ENCODE measurements at places on chromosomes 2 and 18.

DNA sequence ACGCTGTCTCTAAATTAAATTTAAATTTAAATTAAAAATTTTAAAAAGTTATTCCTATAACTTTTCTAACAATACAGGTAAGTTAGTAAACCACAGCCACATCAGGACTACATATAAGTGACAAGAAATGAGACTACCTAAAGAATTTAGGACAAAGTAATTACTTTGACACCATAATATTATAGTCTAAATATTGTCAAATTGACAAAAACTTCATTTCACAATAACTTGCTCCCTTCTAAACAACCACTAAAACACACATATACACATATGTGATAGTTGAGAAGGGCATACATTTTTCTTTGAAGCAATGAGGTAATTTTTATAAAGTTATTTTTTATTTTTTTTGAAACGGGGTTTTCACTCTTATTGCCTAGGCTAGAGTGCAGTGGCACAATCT lies 31.6 kb downstream of the FAM161A start:
- DNase-seq = no peak

GRCh38 chr2:20611077-20611843 lies 39.6 kb downstream of the HS1BP3 start:
- DNase-seq = no peak

- DNase-seq = no peak
These were observed 156.8 kb downstream of the TMEM200C start for GRCh38 chr18:5738526-5738925.

DNA sequence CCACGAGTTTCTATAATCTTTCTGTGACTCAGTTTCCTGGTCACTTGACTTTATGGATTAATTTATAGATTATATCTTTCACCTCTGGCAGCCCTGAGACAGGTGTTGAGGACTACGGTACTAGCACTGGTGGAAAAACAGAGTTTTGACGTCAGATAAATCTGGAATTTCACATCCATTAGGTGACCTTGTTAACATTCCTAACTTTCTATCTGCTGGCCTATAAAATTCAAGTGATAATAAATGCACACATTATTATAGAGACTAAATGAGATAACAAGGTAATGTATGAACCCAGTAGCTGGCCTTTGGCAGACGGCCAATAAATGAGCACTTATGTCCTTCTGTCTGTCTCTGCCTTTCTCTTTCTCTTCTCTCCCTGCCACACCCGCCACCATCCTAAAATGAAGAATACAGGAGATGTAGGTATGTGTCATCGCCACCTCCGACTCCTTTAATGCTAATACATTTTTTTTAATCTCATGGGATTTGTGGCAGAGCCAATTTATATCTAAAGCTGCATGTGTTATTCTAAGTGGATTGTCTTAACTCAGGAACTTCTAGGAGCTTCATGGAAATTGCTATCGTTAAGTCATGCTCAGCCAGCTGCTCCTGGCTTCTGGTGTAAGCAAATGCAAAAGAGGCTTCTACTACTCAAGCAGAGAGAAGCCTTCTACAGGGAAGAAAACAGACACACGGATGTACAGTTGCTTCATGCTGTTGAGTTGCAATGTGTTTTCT lies 2.3 kb downstream of the TM4SF20 start:
- no peak for DNase-seq

DNA sequence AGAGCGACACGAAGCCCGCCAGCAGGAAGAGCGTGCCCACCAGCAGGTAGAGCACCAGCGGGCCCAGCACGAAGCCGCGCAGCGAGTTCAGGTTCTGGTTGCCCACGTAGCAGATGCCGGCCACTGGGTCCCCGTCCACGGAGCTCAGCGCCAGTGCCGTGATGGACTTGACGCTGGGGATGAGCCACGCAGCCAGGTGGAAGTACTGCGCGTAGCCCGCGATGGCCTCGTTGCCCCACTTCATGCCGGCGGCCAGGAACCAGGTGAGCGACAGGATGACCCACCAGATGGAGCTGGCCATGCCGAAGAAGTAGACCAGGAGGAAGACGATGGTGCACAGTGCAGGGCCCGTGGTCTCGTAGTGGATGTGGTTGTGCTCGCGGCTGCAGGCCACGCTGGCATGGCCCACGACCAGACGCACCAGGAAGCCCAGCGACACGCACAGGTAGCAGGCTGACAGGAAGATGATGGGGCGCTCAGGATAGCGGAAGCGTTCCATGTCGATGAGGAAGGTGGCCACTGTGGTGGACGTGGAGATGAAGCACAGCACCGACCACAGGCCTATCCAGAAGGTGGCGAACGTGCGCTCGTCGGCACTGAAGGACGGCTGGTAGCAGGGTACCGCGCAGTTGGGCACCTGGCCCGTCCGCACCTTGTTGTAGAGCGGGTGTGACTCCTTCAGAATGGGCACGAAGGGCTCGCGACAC lies 2.1 kb downstream of the FZD5 start:
- DNase-seq = no peak

- no peak for DNase-seq
These were observed 16.9 kb downstream of the IMPA2 start for GRCh38 chr18:11998193-11998592.

- no peak for DNase-seq
These were observed 191.9 kb upstream of the CTAGE1 start for GRCh38 chr18:22609642-22610041.

DNA sequence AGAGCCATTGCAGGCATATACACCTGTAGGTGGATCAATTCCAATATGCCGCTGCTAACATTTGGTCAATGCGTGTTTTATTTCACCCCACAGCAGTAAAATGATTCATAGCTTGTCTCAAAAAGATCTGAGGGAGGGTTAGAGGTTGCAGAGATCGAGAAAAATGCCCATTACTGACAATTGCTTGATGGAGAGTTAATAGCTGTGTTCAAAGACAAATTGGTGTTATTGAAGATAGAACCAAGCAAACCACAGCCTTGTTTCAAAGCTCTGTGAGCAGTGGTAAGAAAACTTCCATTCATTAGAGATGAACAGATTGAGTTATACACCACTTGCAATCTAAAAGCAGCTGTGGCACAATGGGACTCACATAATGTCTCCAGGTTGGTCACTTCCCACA lies 95.4 kb downstream of the KCNE4 start:
- DNase-seq = no peak

- no peak for DNase-seq
These were observed 666.8 kb downstream of the ARHGAP15 start for GRCh38 chr2:143796051-143796450.

DNA sequence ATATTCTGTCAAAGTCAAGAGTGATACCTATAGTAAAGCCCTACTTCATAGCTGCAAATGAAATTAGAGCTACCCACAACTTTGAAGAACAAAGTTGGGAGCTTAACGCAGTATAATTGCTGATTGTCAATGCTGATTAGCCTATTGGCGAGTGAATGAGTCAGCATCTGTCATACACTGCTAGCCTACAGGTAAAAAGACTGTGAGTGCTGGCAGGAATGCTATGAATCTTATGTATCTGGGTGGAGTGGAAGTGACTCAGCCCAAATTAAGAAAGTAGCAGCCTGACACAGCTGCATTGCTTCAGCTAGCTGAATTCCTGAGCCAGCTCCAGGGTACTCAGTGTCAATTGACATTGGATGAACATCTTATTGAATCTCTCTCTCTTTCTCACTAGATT lies 179.4 kb upstream of the DCC start:
- no peak for DNase-seq

DNA sequence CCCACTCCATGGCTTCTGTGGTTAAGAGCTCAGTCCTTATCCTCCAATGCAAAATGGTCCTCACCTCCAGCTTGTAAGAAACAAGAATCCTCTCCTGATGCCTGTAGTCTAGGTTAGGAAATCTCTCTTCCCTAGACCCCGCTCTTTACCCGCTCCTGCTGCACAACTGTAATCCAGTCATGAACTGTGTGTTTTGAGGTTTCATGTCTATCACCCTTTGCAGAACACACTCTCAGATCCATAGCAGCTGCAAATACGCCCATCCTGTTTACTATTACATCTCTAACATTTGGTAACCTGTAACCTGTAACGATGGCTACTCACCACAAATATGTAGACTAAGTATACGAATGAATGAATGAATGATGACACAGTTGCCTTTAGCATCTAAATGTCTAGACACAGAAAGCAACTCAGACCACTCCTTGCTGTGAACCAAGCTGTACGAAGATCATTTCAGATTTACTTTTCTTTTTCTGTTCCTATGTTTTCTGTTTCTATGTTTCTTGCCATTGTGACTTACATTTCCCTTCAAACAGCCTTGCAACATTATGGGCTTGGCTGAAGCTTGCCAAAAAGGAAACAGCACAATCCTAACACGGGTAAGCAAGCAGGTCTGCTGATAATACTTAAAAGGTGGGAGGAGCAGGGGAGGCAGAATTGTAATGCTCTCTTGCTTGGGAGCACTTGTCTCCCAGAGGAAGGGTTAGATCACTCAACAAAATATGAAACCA lies 53.7 kb downstream of the EPHA4 start:
- DNase-seq = no peak

DNA sequence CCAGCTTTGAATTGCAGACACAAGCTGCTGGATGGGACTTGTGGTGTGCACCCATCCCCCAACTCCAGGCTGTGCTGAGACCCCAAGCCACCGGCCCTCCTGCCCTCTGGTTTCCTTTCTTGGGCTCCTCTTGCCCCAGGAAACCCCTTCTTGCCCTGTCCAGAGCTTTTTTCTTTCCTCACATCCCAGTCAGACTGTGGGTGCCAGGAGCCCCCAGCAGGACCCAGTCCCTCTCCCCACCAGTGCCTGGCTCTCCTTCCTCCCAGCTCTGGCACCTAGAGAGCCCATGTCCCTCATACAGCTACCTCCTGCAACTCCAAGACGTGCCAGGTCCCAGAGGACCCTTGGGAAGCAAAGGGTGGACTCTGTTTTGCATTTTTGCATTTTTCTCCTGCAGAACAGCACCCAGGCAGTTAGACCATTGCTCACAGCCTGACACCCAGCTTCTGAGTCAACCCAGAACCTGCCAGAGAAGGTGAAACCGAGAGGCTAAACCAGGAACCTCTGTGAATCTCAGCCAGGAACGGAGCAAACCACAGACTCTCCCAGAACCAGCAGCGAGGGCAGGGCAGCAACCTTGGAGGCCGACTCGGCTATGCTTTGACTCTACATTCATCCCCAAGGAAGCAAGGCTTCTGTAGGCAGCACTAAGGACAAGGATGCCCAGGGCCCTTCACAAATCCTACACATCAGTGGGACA lies 221.1 kb downstream of the ANAPC1 start:
- DNase-seq = no peak

DNA sequence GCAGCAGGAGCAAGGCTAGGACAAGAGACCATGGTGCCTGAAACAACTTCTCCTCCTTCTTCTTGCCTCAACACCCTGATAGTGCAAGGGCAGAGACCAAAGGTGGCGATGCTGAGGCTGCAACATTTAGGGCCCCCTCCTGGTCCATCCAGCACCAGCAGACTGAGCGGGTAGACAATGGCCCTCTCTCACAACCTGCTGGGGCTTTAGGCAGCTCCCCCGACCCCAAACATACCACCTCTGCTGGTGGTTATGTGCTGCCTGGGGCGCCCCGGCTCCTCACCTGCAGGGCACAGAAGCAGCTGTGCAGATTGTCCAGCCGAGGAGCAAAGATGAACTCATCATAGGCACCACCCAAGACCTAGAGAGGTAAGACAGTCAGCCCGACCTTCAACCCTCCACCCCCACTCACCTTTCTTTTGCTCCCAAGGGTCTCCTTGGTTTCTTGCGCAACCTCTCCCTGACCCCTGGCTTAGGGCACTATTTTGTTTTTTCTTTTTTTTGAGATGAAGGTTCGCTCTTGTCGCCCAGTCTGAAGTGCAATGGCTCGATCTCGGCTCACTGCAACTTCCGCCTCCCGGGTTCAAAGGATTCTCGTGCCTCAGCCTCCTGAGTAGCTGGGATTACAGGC lies 3.5 kb downstream of the DNPEP start:
- DNase-seq = no peak

- DNase-seq = no peak
These were observed 81.4 kb upstream of the RGPD5 start for GRCh38 chr2:109712746-109713145.

- no peak for DNase-seq
These were observed 40.5 kb downstream of the CCDC85A start for GRCh38 chr2:56224316-56224715.

- DNase-seq = no peak
These were observed 7.2 kb upstream of the PROC start for GRCh38 chr2:127410871-127411652.

DNA sequence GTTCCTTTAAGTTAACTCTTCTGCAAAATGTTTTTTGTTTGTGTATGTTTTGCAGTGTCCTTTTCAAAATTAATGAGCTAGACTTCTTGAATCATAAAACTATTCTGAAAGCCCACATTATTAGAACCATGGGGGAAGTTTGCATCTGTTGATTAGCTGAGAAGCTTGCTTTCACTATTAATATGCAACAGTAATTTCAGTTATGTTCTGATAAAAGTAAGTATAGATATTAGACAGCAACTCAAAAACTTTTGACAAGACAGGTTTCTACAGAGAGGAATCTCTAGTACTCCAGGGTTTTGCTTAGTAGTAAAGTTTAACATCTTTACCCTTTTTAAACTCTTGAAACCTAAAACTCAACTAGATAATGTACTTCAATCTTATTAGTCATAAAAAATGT lies 147.8 kb downstream of the UBE2E3 start:
- no peak for DNase-seq

DNA sequence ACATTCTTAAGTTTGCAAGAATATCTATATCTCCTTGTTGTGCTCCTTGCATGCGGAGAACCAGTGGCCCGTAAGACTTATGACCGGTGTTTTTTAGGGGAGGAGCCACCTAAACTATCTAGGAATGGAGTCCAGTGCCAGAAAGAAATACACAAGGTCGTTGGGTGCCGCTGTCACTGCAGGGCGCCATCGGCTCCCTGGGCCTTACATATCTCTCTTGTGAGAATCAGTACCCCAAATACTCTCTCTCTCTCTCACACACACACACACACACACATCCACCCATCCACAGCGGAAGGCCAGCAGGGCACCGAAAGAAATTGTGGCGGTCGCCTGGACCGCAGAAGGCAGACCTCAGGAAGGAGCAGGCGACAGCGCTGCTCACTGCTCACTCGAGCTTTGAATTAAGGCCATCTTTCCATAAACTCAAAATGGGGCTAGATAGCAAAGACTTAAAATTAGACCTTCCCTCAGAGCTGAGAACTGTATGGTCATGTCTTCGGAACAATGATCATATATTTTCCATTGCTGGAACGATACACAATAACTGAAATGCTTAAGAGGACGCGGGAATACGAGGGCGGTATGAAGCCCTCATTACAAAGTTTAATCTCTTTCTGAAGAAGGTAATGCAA lies 10.4 kb downstream of the NR4A2 start:
- DNase-seq = no peak

DNA sequence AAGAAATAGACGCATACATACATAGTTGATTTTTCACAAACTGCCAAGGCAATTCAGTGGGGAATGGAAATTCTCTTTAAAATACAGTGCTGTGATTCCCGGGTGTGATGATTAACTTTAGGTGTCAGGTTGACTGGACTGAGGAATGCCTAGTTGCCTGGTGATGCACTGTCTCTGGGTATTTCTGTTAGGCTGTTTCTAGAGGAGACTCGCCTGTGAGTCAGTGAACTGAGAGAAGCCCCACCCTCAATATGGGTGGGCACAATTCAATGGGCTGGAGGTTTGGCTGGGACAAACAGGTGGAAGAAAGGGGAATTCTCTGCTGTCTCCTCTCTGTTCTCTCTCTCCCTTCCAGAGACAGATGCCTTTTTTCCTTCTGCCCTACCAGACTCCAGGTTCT lies 187.6 kb downstream of the ARHGAP28 start:
- no peak for DNase-seq
